Nucleus accumbens (tissue), 56 donors: ENCODE measurements at places on chromosomes 1 and 21.

- no peak for DNase-seq
Measured at GRCh38 chr1:169931795-169932231, 38.1 kb upstream of the SCYL3 start.

GRCh38 chr1:24426744-24427544 lies 11.3 kb downstream of the NIPAL3 start:
- no peak for DNase-seq

DNA sequence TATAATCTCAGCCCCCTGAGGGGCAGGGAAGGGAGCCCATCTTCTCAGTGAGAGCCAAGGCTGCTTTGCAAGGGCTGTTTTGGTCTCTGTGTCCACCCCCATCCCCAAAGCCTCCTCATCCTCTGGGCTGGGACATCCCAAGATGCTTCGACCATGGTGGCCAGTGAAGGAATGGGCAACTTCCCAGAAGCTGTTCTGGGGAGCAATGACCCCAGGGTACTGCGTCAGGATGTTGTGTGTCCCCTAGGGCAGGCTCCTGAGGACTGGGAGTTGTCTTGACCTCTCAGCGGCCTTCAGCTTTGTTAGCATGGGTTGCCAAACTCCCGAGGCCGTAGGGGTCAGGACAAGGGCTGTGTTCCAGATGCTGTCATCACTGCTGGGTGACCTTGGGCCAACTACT lies 238.4 kb upstream of the POU3F1 start:
- no peak for DNase-seq

DNA sequence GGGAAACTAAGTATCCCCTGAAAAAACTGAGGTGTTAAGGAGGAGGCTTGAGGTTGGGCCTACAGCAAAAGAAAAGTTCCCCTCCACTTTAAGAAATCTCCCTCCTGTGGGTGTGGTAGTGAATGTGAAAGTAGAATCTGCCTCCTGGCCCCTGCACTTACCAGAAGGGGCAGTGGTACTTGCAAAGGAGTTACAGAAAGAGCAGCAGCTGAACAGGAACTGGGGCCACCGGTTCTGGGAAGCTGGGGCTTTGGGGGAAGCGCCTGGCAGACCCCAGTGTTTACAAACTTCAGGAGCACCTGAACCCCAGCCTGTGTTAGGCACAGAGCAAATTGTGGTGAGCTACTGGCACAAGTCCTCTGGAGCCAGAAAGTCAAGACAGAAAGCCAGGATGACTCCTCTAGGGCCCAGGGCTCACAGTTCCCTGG lies 250.2 kb upstream of the FGGY start:
- DNase-seq = no peak

- no peak for DNase-seq
Measured at GRCh38 chr1:44542420-44543063, 131.7 kb downstream of the TMEM53 start.

DNA sequence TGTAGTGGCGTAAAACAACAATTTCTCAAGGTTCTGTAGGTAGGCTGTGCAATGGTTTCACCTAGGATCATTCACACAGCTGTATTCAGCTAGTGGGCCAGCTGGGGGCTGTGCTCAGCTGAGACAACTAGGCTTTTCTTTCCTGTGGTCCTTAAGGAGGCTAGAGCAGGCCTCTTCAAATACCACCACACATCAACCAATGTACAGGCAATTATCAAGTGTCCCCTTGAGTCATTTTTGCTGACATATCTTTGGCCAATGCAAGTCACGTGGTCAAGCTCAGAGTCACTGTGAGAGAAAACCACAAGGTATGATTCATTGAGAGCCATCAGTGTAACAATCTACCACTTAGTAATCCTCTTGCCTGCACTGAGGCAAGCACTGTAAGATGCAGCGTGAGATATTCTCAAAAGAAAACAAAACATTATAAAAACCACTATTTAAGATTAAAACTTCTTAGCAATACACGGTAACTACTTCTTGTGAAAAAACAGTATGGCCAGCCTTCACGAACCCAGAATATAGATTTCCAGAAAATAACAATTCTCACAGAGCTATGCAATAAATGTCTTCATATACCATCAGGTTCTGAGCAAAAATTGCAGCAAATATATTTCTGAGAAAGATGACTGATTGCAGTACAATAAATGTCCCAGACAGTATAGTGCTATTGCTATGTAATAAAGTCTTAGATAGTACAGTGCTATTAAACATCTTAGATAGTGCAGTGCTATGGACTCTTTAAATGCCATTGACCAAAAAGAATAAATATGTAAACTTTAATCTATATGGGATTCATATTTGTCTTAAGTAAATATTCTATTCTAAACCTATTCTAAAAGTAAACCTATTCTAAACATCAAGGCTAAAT lies 55.3 kb downstream of the NME7 start:
- no peak for DNase-seq

DNA sequence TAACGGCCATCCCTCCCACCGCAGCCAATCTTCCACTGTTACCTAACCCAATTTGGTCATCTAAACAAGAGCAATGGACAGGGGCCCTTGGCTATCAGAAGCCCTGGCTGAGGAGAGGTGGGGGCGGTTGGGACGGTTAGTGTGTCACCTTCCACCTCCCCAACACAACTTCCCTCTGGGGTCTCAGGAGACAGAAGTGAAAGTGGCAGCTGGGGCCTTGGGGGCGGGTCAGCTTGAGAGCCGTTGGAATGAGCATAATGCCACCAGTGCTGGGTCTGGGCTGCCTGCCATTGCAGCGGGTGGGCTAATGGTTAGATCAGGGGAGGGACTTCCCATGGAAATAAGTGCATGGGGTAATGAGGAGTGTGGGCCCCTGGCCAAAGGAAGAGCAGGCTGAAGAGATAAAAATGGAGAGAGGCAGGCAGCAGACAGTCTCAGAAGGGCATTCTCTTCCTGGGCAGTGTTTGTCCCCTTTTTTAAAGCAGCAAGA lies 7.9 kb downstream of the MEF2D start:
- peak; percentile 35 for DNase-seq

DNA sequence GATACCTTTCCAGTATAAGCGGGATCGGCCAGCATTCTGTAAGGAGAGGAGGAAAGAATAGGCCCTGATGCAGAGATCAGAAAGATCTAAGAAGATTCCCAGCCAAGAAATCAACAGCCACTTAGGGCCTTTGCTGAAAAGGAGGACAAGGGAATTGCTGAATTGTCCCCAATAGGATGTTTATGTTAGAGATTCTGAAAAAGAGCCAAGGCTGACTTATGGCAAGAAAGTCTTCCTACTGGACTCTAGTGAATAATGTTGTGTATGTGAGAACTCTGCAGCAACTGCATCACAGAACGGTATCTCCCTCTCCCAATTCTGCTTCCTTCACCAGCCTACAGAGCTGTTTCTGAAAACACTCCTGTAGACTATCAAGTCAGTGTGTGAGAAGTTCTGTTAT lies 298.0 kb upstream of the CXADR start:
- no peak for DNase-seq

- no peak for DNase-seq
Measured at GRCh38 chr1:61752921-61753389, 10.7 kb downstream of the PATJ start.

DNA sequence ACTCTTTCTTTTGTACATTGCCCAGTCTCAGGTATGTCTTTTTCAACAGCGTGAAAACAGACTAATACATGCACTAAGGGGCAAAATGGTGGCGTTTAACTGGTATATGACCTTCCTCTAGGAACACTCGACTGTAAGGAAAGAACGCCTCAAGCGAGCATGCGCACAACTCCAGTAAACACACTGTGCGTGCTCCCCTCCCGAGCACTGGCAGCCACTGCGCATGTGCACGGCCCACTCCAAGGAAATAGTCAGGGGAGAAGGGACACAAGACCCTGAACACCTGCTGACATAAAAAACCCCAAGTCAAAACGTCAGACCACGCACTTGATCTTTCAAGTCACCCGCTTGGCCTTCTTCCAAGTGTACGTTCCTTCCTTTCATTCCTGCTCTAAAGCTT lies 173.5 kb downstream of the NPHP4 start:
- no peak for DNase-seq

- DNase-seq = no peak
Measured at GRCh38 chr1:177780096-177780700, 189.7 kb downstream of the SEC16B start.

DNA sequence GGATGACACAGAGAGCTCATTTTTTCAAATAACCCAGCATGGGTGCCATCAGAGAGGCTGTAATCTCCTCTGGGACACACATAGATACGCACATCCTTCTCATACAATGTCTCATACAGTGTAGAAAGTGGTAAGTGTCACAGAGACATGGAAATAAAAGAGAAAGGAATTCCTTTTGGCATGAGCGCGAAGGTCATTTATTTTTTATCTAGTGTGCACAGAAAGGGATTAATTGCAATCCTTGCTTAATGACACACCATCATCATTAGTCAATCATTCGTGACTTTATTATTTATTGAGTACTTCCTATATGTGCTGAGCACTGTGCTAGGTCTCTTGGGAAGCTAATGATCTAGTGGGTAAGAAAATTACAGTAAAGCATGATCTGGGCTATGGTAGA lies 5.0 kb downstream of the ZSCAN20 start:
- DNase-seq = no peak

- DNase-seq = no peak
Measured at GRCh38 chr1:95067062-95067461, 5.7 kb downstream of the ALG14 start.

- no peak for DNase-seq
Measured at GRCh38 chr1:199067483-199067882, 428.6 kb downstream of the PTPRC start.

GRCh38 chr1:29290414-29290985 lies 54.2 kb downstream of the PTPRU start:
- DNase-seq = no peak

DNA sequence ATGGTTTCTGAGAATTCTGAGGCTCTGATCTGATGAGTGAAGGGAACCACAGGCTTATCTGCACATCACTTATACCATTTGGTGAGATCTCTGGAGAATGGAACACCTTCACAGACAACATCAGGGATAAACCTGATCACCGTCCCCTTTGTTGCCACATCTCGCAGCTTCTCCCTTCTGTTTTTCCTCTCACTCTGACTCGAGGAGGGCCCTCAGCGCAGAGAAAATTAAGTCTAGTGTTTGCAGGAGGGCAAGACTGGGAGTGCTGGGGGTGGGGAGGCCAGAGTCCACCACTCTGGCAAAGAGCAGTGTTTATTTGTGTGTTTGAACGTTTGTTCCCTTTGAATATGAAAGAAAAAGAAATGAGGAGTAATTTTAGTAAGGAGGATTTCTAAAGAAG lies 29.0 kb upstream of the BATF3 start:
- no peak for DNase-seq

DNA sequence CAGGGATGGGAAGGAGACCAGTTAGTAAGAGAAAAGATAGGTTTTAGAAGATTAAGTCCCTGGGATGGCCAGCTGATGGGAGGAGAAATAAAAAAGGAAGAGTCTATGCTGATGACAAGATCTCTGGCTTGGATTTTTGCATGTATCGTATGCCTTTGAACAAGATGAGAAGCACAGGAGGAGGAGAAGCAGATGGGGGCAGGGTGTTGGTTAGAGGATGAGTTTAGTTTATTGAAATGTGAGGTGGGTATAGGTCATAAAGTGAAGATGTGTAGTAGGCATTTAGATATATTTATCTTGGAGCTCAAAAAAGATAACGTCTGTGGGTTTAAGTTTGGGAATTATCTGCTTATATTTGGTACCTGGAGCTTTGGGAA lies 1.4 kb downstream of the TIPRL start:
- DNase-seq = no peak

- no peak for DNase-seq
Measured at GRCh38 chr1:72780212-72780611, 497.9 kb upstream of the NEGR1 start.

- DNase-seq = no peak
Measured at GRCh38 chr1:84698151-84699110, 8.2 kb upstream of the SSX2IP start.

DNA sequence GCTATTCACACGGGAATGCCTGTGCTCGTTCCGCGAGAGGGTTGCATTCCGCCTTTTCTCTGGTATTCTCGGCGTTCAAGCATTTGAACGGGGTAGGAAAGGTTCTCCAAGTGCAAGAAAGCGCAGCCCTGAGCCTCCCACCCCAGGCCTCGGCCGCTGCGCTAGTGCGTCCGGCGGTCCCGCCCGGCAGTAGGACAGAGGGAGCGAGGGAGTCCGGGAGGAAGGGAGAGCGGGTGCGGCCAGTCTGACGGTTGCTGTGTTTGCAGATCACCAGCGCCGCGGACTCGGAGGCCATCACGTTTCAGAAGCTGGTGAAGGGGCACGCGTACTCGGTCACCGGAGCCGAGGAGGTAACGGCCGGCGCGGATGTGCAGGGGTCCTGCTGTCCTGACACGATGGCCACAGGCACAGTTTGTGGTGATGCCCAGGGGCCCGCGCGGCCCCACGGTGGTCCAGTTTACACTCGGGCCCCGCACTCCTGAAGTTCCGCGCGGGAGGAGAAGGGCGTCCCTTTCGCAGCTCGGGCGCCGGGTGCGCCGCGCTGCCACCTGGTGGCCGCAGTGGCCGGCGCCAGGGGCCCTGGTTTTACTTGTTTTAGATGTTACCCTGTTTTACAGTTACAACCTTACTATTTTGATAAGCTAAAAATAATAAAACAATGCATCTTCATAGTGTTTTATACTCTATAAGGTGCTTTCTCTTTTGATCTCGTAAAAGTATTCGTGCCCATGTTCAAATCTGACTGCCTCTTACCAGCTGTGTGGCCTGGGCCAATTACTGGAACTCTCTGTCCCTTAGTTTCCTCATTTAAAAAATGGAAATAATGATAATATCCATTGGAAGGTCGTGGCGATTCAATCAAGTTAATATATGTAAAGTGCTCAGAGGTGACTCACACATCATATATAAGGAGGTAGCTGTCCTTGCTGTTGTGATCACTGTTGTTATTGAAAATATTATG lies 36.7 kb downstream of the CAPN2 start:
- DNase-seq = peak; percentile 49

DNA sequence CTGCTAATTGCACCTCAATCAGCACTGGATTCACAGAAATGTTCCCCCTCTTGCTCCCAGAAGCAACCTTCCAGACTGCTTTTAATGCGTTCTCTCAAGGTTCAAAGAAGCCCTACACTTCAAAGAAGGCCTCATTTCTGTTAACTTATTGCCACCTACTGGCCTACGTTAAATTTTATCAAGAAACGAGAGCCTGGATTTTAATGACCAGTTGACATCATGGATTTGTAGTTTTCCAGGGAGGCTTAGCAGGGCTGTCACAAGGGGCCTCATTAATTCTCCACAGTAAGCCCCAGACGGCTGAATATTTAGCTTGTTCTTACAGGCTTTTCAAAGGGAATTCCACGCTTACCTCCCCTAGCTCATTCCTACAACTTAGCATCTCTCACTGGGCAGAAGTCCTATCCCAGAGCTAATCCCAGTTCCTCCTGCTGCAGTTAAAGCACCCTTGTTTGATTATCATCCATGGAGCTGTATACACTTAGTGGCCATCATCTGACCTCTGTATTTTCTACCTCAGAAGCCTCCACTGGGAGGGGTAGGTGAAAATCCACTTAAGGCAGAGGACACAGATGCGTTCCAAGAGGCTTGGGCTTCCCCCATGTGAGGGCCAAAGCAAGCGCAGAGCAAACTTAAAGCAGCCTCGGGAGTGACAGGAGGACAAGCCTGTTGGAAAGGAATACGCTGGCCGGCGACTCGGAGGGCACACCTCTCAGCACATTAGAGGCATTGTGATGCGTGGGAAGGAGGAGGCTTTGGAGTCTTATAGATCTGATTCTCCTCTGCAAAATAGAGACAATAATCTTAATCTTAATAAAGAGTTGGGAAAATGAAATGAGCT lies 32.2 kb upstream of the CYP4X1 start:
- DNase-seq = no peak
